Stimulated activated CD4-positive, alpha-beta T cell treated with anti-CD3 and anti-CD28 coated beads, TNF-alpha, amount 100 ng/mL, for 48 hours (primary cell): ENCODE measurements at places on chromosomes 6 and 20.

GRCh38 chr20:40753472-40753871 is 64.4 kb upstream of the MAFB start:
- DNase-seq: no peak

- DNase-seq: no peak
Measured at GRCh38 chr20:64113444-64113775, 6.0 kb upstream of the NPBWR2 start.

DNA sequence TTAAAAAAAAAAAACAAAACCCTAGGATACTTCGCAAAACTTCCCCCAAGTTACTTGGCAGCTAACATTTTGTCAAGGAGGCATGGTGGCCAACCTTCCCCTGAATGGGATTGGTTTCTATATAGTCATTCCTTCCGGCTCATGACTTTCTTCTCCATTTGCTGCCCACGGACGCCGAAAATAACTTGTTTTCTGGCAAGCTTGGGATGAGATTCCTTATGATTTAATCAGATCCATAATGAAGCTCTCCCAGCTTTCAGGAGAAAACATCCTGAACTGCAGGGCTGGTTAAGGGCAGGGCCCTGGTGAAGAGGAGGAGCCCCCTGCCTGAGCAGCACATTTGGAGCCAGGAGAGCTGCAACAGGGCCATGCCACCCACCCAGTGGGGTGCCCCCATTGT is 49.9 kb downstream of the PPP1R16B start:
- DNase-seq: no peak

DNA sequence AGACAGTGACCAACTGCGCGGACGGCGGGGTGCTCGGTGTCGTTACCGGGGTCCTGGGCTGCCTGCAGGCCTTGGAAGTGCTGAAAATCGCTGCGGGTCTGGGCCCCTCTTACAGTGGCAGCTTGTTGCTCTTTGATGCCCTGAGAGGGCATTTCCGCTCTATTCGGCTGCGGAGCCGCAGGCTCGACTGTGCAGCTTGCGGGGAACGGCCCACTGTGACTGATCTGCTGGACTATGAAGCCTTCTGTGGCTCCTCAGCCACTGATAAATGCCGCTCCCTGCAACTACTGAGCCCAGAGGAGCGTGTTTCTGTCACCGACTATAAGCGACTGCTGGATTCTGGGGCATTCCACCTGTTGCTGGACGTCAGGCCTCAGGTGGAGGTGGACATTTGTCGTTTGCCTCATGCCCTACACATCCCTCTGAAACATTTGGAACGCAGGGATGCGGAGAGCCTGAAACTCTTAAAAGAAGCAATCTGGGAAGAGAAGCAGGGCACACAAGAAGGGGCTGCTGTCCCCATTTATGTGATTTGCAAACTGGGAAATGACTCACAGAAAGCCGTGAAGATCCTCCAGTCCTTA is 1.0 kb downstream of the MOCS3 start:
- no peak for DNase-seq

- DNase-seq: no peak
Measured at GRCh38 chr20:1863296-1863695, 31.9 kb upstream of the SIRPA start.

DNA sequence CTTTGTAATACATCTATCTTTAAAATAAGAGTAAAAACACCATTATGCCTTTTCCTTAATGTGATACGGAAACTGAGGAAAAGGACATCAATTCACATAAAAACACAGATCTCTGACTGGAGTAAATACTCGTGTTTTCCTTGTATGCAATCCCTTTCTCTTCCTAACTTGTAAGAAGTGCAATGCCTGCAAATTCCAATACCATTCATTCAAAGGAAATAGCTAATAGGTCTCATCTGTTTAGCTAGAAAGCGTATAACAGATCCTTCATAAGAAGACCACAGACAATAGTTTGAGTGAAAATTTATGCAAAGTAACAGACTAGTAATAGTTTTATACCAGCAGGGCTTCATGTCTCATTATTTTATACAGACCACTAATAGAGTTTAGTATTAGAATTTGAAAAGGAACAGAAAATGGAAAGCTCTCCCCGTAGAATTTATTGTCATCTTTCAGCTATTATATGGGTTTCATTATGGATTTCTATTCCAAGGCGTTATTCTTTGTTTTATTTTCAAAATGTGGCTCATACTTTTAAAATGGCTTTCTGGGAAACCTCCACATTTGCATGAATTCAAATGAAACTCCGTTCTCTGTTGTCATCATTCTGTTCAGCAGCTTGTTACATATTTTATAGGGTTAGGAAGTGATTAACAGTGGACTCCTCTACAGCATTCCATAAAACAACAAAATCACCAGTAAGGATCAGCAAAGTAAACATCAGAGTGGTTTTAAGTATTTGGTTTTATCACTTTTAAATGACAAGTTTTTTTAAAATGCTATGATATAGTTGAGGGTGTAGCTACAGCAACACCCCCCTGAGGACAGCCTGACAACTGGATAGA is 186.7 kb downstream of the BTBD9 start:
- DNase-seq: no peak

GRCh38 chr6:136486357-136486756 is 63.9 kb downstream of the MAP7 start:
- DNase-seq: no peak

GRCh38 chr20:15191082-15191723 is 853.8 kb upstream of the FLRT3 start:
- no peak for DNase-seq

GRCh38 chr6:151098166-151098565 is 141.6 kb upstream of the AKAP12 start:
- DNase-seq: peak; percentile 0

DNA sequence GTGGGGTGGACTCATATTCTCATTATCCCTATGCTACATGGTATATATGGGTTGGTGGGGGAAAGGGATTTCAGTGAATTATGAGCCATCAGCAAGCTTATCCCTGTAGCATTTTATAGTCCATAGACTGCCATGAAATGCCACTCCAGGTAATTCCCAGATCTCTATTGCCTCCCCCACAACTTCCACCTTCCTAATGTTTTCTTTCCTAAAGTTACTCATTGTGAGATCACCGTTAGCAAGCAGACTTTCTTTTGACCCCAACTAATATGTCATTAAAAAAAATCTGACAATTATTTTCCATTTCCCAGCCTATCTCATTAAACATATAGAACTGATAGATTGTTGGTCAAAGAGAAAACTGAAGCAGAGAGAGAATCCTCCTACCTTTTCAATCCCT is 40.7 kb upstream of the TBX18 start:
- DNase-seq: no peak

GRCh38 chr6:132236744-132237143 is 164.5 kb downstream of the MOXD1 start:
- DNase-seq: no peak

DNA sequence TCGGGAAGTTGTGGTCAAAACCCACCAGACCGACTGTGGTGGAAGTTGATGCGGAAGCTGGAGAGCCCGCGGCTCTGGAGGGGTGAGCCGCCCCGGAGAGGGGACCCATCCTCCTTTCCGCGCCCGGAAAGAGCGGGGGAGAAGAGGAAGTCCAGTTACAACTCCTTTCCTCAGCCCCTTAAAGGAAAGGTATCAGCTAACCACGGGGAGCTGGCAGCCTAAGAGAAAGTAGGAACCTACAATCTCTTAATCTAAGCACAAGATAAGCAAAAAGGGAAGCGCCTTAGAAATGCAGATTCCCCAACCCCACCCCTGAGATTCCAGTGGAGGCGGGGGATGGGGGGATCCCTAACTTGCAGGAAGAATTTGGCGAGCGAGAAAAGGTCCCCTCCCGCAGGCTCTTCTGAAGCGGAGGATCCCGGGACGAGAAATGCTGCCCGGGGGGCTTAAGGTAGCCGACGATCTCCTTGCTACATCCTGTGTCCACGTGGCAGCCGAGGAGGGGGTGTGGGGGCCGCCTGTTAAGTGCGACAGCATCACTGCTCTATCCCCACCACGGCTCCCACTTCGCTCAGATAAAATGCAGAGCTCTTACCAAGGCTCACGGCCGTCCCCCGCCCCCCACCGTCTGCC is 87.5 kb downstream of the ZFP64 start:
- no peak for DNase-seq

DNA sequence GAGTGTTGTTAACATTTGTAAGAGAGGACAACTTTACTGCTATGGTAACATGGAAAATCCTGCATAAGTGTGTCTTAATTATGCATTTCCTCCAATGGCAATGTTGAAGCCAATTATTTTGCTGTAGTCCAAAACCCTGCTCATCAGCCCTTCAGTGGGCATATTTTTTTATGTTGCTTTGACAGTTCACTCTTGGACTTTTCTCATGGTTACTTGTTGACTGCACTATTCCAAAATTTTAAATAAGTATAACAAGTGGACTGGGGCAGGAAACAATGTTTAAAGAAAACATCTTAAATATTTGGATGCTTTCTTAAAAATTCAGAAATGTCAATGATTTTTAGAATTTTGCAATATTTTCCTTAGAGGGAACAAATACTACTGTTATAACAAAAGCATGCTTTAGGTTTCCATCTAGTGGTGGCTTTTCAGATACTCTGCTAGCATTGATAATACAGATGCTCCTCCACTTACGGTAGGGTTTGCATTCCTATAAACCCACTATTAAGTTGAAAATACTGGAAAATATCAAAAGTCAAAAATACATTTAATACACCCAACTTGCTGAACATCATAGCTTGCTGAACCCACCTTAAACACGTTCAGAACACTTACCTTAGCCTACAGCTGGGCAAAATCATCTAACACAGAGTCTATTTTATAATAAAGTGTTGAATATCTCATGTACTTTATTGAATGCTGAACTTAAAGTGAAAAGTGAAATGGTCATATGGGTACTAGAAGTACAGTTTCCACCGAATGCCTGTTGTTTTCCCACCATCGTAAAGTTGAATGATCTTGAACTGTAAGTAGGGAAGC is 86.4 kb downstream of the ADGRG6 start:
- DNase-seq: no peak

GRCh38 chr6:1858196-1858595 is 248.5 kb downstream of the FOXC1 start:
- no peak for DNase-seq

DNA sequence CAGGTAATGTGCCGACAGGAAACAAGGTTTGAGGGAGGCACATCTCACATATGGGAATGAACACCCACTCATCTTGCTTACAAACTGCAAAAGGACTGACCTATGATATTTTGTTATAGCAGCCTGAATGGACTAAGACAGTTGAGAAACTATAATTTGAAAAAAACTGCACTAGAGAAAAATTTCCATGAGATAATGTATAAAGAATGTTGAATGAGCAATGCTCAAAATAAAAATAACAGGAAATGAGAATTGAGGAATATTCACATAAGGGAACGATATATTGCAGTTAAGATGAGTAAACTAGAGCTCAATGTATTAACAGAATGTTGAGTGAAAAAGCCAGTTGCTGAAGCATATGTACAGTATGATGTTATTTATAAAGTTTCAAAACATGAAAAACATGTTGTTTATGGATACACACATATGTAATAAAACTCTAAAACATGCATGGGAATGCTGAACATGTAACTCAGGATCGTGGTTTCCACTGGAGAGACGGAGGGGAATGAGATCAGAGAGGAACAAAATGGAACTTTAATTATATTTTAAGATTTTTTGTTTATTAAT is 6.3 kb upstream of the TBC1D22B start:
- no peak for DNase-seq

DNA sequence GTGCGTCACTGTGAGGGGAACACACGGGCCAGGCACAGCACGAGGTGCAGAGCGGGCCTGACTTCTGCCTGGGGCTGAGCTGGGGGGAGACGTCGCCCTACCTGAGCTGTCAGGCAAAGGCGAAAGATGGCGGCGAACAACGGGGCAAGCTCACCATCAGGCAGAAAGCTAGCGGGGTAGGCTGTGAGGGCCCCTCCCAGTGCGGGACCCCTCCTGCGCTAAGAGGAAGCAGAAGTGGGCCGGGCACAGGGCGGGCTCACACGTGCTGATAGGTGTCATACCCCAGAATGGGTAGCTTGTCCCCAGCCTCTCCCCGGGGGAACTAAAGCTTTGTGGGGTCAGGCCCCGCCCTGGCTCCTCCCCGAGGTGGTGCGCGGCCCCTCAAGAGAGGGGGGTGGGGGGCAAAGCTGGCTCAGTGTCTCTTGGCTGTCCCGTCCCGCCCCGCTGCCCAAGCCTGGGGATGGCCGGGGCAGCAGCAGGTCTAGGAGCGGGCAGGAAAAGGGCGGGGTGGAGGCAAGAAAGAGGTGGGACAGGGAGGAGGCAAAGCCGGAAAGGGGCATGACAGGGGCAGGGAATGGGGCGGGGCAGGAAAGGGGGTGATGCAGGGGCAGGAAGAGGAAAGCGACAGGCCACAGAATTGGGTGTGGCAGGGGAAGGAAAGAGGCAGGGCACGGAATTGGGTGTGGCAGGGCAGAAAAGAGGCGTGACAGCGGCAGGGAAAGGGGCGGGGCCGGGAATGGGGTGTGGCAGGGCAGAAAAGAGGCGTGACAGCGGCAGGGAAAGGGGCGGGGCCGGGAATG is 14.7 kb downstream of the UCKL1 start:
- peak; percentile 58 for DNase-seq

GRCh38 chr6:168606722-168607121 is 165.7 kb downstream of the SMOC2 start:
- no peak for DNase-seq

GRCh38 chr6:146859795-146860495 is 261.2 kb downstream of the ADGB start:
- DNase-seq: no peak

DNA sequence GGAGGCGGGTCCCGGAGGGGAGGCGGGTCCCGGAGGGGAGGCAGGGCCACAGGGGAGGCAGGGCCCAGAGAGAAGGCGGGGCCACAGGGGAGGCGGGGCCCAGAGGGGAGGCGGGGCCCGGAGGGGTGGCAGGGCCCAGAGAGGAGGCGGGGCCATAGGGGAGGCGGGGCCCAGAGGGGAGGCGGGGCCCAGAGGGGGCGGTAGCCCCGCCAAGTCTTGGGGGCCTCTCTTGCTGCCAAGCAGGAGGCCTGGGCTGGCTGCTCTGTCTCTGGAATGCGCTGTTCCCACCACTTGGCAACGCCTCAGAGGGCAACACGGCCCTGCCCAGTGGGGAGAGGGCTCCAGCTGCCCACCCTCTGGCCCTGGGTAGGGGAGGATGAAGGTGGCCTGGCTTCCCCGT is 80.5 kb downstream of the YTHDF1 start:
- DNase-seq: peak; percentile 20

GRCh38 chr6:104599821-104600638 is 259.7 kb downstream of the HACE1 start:
- DNase-seq: no peak

DNA sequence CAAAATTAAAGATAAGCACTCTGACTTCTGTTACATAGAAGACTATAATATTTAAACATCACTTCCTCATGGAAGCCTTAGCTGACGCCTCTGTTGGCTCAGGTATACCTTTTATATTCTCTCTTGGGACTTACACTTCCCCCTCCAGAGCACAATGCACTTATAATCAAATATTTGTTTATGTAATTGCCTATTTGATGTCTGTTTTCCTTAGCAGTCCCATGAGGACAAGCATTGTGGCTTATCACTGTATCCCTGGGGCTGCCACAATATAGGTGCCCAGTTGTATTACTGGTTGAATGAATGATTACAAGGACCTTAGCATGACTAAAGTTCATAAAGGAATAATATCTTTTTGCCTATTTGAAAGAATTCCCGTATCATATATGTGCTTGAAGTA is 186.7 kb upstream of the VGLL2 start:
- no peak for DNase-seq
